D721Med (cell line): ENCODE measurements at places on chromosomes 4 and X.

DNA sequence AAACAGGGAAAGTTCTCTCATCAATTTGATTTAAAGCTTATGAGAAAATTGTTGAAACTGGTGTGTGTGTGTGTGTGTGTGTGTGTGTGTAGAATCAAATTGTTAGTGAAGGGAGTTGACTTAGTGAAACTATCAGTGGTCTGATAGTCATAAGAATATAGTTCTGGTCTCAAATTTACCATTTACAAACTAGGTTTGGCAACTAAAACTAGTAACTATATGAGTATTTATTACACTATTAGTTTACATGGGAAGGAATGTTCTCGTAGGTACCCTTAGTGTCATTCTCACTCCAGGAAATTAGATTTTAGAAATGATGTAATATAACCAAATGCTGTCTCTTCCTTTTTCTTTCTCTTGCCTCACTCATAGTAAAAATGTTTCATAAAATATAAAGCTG is 11.9 kb downstream of the SULT1E1 start:
- no peak for DNase-seq

GRCh38 chrX:29535212-29536162 is 679.9 kb upstream of the MAGEB2 start:
- no peak for DNase-seq

GRCh38 chr4:77193511-77194102 is 36.6 kb downstream of the CCNG2 start:
- no peak for DNase-seq

DNA sequence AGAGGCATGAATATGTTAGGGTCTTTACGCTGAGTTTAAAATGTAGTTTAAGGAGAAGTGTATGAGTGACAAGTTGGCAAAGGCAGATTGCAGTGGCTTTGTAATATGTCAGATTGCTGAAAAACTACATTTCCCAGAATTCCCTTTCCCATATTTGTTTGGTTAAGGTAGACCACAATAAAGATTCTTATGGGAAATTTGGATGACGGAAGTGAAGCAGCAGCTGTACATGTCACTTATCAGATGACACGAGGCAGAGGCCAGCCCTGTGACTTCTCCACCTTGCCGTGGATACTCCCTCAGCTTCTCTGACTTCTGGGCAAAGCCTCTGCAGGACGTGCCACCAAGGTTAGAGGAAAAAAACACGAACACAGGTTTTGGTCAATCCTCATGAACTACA is 229.7 kb upstream of the DKK2 start:
- no peak for DNase-seq

- DNase-seq = no peak
These were observed 232.5 kb upstream of the POF1B start for GRCh38 chrX:85611926-85612325.

- DNase-seq = no peak
These were observed 3.6 kb upstream of the SLAIN2 start for GRCh38 chr4:48337731-48338130.

DNA sequence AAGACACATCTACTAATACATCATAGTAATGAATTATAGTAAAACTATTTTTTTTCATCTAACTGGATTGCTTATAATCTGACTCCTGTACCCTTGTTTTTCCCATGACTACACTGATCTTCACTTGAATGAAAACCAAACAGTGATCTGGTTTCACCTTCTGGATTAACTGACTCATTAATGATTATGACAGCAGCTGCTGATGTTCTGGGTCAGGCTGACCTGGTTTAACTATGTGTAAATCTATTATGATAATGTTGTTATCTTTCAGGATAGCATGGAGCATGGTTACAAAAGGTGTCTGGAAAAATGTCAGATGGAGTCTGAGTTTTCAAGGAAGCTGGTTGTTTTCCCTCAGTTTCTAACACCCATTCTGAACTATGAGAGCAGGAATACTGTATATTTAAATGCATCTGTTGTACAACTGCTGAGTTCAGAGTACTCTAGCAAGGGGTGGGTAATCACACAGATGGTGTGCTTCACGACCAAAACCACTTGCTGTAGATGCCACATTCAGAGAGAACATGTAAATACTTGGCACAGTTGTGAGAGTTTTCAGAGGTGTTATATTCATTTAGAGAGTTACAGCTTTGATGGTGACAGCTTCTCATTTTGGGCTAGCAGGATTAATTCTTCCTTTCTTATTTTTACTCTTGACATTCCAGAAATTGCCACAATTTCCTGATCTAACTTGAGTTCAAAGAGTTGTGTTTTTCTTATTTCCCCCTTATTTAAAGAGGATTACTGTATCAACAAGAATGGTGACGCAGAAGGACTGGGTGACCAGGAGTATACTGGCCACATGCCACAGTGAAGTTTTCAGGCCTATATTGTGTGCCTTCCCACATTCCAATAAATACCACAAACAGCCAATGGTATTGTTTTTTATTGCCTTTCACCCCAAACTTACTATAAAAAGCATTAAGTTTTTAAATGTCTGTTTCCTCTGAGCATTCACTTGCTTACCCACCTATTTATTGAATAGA is 249.7 kb upstream of the TET2 start:
- no peak for DNase-seq
